T-helper 17 cell (primary cell): ENCODE measurements at places on chromosomes 2 and 18. TPM values are rescaled to one million over a fixed set of nuclear protein-coding genes. Genes with fewer than 3 reads are reported as not detected.

The SH3RF3 gene
- total RNA-seq, result 0.16 TPM

The B3GNT7 gene
- 0.22 TPM for total RNA-seq

The ALPP gene
- total RNA-seq, result 0.45 TPM

The MYL1 gene
- not detected for total RNA-seq

The CRYGD gene
- not detected for total RNA-seq

The RFTN2 gene
- total RNA-seq, result not detected

The COL4A3 gene
- total RNA-seq, result 0.23 TPM

The NYAP2 gene
- total RNA-seq, result not detected
